ENCODE measurements at places on chromosomes 2 and 18.

DNA sequence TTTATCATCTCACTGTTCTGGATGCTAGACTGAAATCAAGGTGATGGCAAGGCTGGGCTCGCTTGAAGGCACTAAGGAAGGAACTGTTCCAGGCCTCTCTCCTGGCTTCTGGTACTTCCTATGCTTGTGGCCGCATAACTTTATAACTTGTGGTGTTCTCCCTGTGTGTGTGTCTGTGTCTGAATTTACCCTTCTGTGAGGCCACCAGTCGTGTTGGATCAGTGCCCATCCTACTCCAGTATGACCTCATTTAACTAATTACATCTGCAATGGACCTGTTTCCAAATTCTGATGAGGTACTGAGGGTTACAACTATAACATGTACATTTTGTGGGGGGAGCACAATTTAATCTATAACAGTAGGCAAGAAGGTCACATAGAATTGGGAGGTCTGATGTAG is 41.6 kb downstream of the LYPD6B start:
- DNase-seq, result no peak

GRCh38 chr2:198571393-198571792 is 767.0 kb downstream of the PLCL1 start:
- DNase-seq, result no peak

DNA sequence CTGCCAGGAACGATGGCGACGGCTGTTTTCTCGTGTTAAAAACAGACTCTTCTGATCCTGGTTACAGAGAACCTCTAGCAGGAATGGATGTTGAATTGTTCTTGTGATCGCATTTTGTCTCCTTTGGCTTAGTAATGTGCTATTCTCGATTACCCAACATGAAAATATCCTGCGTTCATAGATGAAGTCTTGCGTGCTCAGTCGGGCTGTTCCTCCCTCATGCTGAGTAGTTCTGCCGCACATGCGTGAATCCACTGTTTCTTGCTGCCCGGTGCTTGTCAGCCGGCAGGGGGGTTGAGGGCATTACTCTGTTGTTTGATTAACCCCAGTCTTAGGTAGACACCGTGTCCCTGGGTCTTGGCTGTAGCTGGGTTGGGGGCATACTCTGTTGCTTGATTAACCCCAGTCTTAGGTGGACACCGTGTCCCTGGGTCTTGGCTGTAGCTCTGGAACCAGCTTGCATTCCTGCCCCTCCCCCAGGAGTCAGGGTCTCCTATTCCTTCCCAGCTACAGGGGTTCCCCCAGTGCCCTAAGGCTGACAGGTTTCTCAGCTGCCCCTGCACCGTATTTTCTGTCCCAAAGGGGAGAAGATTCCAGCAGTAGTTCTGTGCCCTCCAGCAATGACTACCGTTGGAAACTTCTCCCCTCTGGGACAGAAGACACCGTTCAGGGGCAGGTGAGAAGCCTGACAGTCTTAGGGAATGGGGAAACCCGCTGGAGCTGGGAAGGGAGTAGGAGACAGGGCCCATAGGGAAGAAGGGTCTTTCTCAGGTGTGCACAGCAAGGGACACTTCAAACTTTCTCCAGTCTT is 22.1 kb upstream of the ASB1 start:
- DNase-seq, result no peak

- no peak for DNase-seq
These were observed 39.5 kb downstream of the TMEM247 start for GRCh38 chr2:46518861-46519260.

DNA sequence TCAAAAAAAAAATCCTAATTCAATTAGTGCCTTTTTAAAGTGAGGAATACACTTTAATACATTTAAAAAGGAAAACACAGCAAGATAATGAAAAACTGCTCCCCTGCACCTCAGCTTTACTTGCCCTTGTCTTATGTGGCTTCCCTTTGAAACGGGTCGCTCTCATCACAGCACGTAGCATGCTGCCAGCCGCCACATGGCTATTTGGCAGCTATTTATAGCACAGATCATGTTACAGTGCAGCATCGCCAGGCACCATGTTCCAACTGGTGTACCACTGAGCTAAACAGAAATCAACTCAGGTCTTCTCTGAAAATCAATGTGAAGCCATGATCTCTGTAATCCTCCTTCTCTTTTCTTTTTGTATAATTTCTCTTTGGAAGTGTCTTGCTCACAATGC is 65.1 kb downstream of the TMEM182 start:
- DNase-seq, result no peak

GRCh38 chr18:71630696-71631095 is 913.4 kb downstream of the CBLN2 start:
- no peak for DNase-seq

DNA sequence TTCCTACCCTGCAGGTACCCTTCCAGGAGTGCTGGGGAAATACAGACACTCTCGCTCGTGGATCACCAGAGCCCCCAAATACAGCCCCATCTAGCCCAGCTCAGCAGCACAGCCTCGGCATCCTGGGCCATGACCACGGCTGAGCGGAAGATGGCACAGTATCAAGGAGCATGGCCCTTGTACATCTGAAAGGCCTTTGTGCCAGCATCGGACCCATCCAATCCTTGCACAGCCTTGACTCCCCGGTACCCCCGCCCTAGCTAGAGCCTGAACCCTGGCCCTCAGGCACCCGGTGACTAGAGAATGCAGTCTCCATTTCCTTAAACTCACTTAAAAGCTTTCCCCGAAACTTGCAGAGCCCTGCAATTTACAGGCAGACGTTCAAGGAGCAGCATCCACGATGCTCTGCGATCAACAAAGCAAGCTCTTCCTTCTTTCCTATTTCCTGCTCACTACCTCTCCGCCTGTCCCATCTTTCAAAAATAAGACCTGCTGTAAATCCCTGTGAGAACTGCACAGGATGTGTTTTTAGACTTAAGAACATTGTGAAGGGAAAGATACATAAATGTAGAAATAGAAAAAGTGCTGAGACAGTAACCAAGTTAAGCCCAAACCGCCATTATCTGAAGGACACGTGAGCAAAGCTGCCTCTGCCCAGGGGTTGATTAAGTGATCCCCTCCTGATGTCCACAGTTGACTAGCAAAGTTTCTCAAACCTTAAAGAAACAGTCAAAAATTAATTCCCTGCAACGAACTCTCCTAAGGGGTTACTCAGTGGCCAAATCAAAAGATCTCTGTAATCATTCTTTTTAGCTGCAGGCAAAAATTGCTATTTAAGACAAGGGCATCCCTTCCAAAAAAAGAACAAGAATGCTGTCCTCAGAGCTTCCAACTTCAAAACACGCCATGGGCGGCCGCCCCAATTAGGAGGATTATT is 48.5 kb downstream of the ZNF516 start:
- no peak for DNase-seq

- DNase-seq, result no peak
These were observed 5.8 kb downstream of the DLX1 start for GRCh38 chr2:172091000-172091641.

Data from activated T-cell treated with anti-CD3 and anti-CD28 coated beads, Interleukin-2, amount 50 U/mL, for 1 hour (primary cell).